Activated T-cell treated with anti-CD3 and anti-CD28 coated beads, Interleukin-2, amount 50 U/mL, for 48 hours (primary cell): ENCODE measurements at places on chromosomes 6 and 20.

- DNase-seq: no peak
Measured at GRCh38 chr6:46262928-46263706, 92.3 kb upstream of the ENPP5 start.

DNA sequence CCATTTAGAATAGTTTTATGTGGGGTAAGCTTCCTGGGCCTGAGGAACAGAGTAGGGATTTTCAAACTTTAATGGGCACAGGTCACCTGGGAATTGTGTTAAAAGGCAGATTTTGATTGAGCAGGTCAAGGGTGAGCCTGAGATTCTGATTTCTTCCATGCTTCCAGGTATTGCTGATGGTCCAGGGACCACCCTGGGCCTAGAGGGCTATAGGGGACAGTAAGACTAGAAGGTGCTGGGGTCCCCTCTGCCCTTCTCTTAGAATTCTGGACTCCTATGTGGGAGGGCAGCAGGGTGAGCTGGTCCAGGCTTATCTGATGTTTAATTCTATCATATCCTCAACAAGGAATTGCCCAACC is 2.6 kb downstream of the DDR1 start:
- DNase-seq: no peak

GRCh38 chr20:37335642-37336368 is 10.1 kb upstream of the SRC start:
- DNase-seq: no peak

DNA sequence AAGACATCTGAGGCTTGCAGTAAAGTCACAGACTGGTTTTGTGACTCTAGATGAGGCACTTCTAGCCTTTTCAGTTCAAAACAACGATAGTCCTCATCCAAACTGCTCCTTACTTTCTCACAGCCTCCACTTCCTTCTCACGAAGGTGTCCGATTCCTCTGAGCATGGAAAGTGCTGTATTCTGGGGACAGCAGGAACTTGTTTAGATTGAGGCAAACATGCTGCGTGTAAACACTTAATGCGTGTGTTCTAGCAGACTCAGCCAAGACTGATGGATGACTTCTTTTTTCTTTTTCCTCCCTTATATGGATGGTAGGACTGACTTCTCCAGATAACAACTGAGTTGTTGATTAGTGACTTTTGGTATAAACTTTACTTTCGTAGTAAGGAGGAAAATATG is 80.2 kb upstream of the PRDM1 start:
- no peak for DNase-seq

GRCh38 chr6:135226537-135226936 is 45.4 kb downstream of the MYB start:
- DNase-seq: no peak

- DNase-seq: no peak
Measured at GRCh38 chr6:158476389-158476788, 83.5 kb upstream of the TMEM181 start.

- no peak for DNase-seq
Measured at GRCh38 chr6:168404560-168404959, 36.4 kb upstream of the SMOC2 start.

GRCh38 chr6:137157601-137158000 is 15.8 kb downstream of the IL22RA2 start:
- DNase-seq: no peak

GRCh38 chr6:142944124-142945048 is 590 bp downstream of the HIVEP2 start:
- DNase-seq: peak; percentile 93

- DNase-seq: peak; percentile 56
Measured at GRCh38 chr6:11710311-11710761, 68.3 kb downstream of the ADTRP start.

GRCh38 chr20:38095017-38095686 is 61.6 kb downstream of the RPRD1B start:
- no peak for DNase-seq

DNA sequence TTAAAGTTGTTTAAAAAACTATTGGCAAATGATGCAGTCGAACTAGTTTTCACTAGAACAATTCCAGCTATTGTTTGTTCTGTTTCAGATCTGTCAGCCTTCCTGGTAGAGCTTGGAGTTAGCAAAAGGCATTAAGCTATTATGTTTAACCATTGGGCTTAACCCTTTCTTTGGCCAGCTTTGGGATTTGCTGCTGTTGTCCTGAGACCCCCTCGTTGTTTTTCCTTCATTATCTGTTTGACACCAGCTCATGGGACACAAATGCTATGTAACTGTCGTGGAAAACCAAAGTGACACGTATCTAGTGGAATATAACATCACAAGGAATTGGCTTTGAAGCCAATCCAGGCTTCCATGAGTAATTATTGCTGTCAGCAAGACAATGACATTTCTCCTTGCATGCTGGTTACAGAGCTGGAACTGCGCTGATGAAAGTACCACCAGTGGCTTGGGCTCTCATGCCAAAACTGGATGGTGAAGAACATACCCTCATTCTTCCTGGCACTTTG is 96.0 kb downstream of the EYA2 start:
- no peak for DNase-seq

- peak; percentile 27 for DNase-seq
Measured at GRCh38 chr20:63695424-63696305, 787 bp upstream of the TNFRSF6B start.

- DNase-seq: no peak
Measured at GRCh38 chr20:5772704-5773103, 22.5 kb downstream of the SHLD1 start.

GRCh38 chr20:46774943-46775560 is 65.6 kb downstream of the SLC2A10 start:
- DNase-seq: no peak

DNA sequence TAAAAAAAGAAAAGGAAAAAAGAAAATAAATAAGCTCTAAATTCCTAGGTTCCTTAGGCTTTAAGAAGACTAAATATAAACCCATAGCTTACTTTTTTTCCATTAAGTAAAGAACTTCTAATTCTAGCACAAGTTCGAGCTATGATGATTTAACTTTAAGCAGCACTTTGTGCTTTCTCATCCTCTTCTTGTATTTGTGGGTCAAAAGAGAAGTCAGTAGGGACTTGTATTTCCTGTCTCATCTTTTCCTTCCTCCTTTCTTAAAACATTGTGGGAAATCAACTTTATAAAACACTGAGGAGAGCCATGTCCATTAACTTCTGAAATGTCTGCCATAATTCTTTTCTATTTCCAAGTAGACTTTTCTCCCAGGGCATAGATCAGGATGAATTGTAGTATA is 637.7 kb upstream of the CITED2 start:
- no peak for DNase-seq

GRCh38 chr6:193773-194310 is 98.4 kb upstream of the DUSP22 start:
- peak; percentile 59 for DNase-seq

- DNase-seq: no peak
Measured at GRCh38 chr20:24670341-24670872, 201.0 kb downstream of the SYNDIG1 start.

- DNase-seq: no peak
Measured at GRCh38 chr6:131733376-131734016, 22.7 kb upstream of the CTAGE9 start.

GRCh38 chr6:138336221-138336620 is 41.5 kb upstream of the SMIM28 start:
- DNase-seq: no peak

- no peak for DNase-seq
Measured at GRCh38 chr6:33171016-33171879, 21.0 kb downstream of the COL11A2 start.
